ENCODE measurements at places on chromosomes 11 and 22.

- no peak for DNase-seq
Observed at GRCh38 chr11:133816146-133816870, 29.0 kb downstream of the SPATA19 start.

GRCh38 chr22:26952451-26953011 is 295.1 kb downstream of the MIAT start:
- DNase-seq: no peak

DNA sequence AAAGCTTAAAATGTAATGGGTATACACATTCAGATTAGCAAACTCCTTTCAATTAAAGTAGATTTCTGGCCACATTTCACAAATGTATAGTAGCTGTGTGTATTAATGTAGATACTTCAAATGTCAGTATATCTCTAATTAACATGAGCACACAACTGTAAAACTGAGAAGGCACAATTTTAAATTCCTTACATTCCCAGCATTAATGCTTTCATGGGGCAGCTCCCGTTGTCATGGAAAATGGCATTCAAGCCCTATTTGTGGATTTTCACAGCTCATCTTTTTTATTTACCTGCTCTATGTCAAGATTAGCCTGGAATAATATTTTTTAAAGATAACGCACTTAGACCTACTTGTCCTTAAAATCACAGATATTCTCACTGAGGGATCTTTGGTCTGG is 113.6 kb upstream of the SOX6 start:
- DNase-seq: no peak

DNA sequence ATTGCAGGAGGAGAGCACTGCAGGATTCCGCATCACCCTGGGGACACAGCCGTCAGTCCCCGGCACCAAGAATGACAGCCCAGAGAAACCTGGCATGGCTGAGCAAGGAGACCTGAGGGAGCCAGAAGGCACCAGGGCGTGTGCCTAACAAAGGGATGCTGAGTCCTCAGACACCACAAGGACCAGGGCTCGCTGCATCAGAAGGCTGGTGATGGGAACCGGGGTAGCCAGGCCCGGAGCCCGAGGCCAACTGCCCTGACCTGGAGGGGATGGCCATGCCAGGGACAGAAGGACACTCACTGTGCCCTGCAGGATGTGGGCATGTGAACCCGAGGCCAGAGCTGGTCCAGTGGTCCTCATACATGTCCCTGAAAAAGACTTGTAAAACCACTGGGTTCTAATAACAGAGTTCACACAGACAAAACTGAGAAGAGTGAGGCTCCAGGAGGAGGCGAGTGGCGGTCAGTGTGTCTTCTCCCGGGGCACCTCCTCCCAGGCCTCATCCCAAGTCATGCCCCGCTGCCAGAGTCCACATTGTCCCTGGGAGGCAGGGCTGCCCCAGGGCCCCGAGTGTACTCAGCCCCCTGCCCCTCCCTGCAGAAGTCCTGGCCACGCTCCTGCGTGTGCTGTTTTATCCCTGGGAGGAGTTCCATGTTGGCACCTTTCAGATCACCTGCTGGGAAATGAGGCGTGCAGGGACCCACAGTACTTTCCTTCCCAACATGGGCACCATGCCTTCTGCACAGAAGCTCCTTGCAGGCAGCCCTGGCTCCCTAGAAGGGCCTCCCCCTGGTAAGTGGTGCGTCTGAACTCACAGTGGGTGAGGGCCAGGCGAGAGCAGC is 42.5 kb downstream of the TBX1 start:
- DNase-seq: no peak

DNA sequence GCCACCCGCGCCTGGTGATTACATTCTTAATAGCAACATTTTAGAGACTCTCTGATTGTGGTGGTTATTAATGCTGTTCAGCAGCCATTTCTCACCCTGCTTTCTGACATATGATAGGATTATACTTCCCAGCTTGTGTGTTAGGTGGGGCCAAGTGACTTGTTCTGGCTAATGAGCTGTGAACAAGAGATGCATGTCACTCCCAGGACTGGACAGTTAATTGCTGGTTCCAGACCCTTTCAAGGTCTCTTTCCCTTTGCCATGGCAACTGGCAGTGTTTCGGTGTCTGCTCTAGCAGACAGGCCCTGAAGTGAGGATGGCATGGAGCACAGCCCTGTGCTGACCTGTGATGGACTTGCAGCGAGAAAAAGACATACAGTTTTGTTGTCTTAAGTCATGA is 8.9 kb upstream of the PTPRJ start:
- no peak for DNase-seq

DNA sequence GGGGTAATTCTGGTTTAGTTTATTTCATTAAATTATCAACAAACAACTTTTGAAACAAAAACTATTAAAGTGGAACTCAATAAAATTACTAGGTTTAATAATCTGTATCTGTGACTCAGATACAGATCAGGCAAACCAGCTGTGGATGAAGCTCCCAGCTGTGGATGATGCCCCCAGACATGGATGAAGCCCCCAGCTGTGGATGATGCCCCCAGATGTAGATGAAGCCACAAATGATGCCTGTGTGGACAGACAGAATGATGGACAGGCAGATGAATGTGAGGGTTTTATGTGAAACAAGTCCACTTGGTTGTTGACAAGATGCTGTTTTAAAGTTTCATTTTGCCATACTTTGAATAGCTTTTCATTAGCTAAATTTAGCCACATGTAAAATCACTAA is 5.8 kb upstream of the ZNF74 start:
- no peak for DNase-seq

GRCh38 chr22:41892721-41893120 is 22.2 kb downstream of the SHISA8 start:
- no peak for DNase-seq

GRCh38 chr11:3127706-3128355 is 37.3 kb downstream of the OSBPL5 start:
- DNase-seq: no peak

- DNase-seq: no peak
Observed at GRCh38 chr11:62020661-62021060, 53.2 kb upstream of the FTH1 start.

DNA sequence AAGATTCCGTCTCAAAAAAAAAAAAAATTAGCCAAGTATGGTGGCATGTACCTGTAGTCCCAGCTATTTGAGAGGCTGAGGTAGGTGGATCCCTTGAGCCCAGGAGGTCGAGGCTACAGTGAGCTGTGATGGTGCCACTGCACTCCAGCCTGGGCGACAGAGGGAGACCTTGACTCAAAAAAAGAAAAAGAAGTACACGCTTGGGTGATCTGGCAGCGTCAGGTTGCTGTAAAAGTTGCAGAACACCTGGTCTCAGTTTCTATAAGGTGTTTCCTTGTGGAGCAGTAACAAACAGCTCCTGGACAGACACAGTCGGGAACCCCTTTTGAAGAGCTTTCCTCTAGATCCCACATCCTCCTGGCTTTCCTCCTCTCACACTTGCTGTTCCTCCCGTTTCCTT is 45.8 kb downstream of the SCGB1A1 start:
- no peak for DNase-seq

DNA sequence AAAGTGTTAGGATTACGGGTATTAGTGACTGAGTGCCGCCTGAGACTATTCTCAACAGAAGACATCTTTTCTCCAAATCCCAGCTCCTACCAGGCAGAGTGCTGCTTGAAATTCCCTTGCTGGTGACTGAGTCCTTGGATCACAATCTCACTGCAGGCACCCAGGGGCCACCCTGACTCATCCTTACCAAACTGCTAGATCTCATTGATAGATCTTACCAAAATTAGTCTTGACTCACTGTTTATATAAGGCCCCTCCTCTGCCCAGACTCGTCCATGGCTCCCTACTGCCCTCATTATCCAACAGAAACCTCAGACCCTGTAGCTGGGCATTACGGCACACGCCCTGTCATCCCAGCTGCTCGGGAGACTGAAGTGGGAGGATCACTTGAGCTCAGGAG is 14.7 kb downstream of the TBC1D10A start:
- no peak for DNase-seq

DNA sequence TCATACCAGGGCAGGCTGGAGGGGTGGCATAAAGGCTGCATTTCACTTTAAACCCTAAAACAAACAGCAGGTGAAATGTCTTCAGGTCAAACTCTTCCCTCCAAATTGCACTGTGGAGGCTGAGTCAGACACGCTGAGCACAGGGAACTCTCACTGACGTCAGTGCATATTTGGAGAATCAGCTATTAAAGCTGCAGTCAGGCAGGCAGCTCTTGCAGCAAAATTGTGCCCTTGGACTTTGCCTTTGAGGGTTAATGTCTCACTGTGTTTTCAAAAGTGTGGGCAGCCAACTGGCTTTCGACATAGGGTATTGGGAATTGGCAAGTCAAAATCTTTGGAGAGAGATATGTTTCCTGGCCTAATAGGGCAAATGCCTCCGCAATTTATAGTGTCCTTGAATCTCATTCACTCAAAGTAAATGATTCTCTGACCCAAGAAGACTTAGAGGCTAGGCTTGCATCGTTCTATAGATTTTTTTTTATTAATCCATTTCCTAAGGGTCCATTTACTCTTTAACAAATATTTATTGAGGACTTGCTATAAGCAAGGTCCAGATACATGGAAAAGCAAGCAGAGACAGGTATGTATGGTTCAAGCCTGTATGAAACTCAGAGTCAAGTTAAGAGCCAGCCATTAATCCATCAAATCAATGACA is 27.7 kb upstream of the SMCO4 start:
- DNase-seq: no peak

DNA sequence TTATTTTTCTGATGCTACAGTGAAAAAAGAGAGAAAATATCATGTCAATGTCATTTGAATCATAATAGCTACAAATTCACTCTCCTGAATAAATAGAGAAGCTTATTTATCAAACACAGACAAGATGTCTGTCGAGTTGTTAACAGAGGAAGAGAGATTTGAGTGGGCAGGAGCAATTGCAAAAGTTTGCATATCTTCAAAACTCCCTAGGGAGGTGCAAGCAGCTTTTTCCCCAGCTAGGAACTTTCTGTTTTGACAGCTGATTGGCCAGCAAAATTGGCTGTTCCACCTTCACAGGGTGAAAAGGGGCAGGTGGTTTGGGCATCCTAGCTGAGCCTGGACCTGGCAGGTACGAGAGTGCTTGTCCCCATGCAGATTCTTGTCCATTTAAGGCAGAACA is 98.2 kb downstream of the NTM start:
- DNase-seq: no peak

GRCh38 chr22:39662686-39663052 is 92.1 kb downstream of the CACNA1I start:
- DNase-seq: no peak

GRCh38 chr11:57641011-57641807 is 8.5 kb downstream of the YPEL4 start:
- DNase-seq: no peak

- no peak for DNase-seq
Observed at GRCh38 chr11:130478881-130479280, 30.4 kb downstream of the ADAMTS15 start.

DNA sequence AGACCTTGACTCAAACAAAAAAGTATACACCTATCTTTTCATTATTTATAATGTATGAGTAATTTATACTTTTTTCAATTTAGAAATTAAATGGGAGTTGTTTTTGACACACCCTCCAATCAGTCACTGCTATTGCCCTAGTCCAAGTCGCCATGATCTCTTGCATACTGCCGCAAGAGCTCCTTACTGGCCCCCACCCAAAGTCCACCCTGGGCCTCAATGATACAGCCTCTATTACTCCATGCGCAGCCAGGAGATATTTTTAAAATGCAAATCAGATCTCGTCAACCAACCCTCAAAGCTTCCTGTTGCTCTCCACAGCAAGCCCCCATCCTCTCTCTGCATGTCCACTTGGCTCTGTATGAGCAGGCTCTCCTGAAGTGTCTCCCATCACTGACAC is 12.8 kb upstream of the LMO1 start:
- no peak for DNase-seq

DNA sequence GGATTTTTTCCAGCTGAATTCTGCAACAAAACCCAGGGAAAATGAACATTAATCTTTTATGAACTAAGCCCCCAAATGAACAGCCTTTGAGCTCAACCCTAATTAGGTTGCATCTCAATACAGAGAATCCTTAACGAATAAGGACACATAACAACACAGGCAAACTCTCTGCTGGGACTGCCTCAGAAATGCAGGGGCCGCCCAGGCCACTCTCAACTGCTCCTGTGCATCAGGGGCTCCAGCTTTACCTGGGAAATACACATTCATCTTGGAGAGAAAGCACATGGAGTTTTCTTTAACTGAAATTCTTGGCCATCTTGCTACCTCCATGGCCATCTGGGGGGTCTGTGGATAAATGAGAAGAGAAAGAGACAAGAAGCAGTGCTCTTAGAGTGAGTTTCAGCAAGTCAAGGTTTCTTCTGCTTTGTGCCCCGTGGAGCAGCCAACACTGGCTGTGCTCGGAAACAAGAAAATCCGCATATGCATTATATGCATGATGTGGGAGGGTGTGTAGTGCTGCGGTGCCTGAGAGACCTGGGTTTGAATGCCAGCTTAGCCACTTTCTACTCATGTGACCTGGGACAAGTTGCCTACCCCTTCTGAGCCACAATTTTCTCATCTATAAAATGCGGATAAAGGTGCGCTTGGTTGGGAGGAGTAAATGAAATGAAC is 81.9 kb upstream of the RCN1 start:
- no peak for DNase-seq

GRCh38 chr11:61688365-61689163 is 8.4 kb downstream of the DAGLA start:
- DNase-seq: no peak

DNA sequence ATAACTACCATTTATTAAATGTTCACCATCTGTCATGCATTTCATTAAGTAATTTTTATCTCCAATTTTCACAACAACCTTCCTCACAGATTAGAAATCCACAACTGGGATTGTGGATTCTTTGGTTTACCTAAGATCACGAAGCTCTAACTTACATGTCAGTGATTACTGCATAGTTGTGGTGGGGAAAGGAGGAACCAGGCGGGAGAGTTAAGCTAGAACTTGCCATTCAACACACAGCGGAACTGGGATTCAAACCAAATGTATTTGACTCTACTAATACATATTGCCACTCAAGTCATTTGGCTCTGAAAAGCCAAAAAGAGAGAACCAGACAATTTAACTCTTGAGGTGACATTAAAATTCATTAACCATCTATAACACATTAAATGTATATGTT is 10.4 kb upstream of the LAYN start:
- DNase-seq: no peak

- DNase-seq: no peak
Observed at GRCh38 chr11:9462172-9462799, 1.5 kb downstream of the ZNF143 start.

GRCh38 chr22:19048531-19048930 is 73.7 kb downstream of the DGCR2 start:
- DNase-seq: no peak

DNA sequence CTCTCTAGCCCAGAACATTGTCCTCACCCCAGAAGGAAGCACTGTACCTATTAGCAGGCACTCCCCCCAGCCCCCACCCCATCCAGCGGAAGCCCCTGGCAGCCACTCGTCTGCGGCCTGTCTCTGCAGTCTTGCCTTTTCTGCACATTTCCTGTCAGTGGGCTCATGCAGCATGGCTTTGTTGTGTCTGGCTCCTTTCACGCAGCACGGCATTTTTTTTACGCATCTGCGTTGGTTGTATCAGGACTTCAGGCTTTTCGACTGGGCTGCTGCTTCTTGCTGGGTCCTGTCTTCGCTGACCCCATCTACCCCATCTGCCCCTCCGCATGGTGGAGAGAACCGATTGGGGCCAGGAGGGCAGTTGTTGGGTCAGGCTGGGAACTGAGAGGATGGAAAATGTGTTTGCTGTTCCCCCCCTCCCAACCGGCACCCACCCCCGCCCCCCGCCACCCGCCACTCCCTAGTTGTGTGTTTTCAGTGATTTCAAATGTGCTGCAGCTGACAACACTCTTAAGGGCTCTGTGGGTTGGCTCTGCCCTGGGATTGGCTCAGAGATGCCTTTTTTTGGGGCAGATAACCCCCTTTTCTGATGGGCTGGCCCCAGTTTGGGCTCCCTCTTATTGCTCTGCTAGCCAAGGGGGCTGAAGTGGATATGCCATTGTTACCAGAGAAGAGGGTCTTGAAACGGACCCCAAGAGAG is 110.0 kb downstream of the KIAA1671 start:
- no peak for DNase-seq

Measured in esophagus squamous epithelium (tissue), 5 donors.